ENCODE measurements at places on chromosomes 16 and 17.

- no peak for DNase-seq
Observed at GRCh38 chr16:54275956-54276355, 10.6 kb downstream of the IRX3 start.

GRCh38 chr17:21373036-21373435, 3.1 kb upstream of the KCNJ12 start:
- DNase-seq, result no peak

GRCh38 chr16:87336434-87337240, 19.4 kb upstream of the C16orf95 start:
- DNase-seq, result no peak

- no peak for DNase-seq
Observed at GRCh38 chr17:75485688-75486087, 29.3 kb downstream of the TMEM94 start.

- DNase-seq, result no peak
Observed at GRCh38 chr16:54178478-54178976, 108.1 kb downstream of the IRX3 start.

DNA sequence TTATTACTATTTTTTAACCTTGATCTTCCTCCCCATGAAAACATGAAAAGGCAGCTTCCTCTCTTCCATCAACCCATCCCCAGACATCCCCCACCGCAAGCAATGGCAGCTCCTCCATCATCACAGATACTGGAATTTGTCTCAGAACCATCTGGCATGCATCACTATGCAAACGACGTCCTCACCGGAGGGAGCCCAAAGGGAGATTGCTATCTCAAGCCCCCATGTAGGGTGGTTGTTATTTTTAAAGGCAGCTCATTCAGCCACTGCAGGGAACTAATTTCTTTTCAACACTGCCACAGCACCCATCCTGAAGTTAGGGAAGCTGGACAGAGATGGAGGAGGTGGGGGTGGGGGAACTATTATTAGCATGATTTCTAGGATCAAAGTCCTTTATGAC, 222.5 kb downstream of the FOXL1 start:
- no peak for DNase-seq

GRCh38 chr17:48717367-48718226, 4.7 kb downstream of the PRAC1 start:
- no peak for DNase-seq

GRCh38 chr16:74740795-74741304, 33.8 kb downstream of the FA2H start:
- DNase-seq, result no peak

GRCh38 chr17:2064520-2064971, 9.6 kb downstream of the HIC1 start:
- no peak for DNase-seq

- DNase-seq, result no peak
Observed at GRCh38 chr17:10290041-10290440, 82.8 kb downstream of the MYH13 start.

DNA sequence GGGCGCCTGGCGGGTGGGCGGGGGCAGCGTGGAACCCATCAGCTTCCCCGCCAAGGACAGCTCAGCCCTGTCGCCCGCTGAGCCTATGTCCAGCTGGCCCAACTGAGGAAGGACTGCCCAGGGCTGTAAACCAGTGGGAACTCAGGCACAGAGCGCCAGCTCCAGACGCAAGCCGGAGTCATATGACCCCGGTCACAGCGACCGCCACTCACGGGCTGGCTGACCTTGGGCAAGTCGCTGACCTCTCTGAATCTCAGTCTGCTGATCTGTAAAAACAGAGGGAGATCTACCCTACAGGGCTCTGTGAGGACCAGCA, 170.0 kb downstream of the C16orf78 start:
- DNase-seq, result no peak

DNA sequence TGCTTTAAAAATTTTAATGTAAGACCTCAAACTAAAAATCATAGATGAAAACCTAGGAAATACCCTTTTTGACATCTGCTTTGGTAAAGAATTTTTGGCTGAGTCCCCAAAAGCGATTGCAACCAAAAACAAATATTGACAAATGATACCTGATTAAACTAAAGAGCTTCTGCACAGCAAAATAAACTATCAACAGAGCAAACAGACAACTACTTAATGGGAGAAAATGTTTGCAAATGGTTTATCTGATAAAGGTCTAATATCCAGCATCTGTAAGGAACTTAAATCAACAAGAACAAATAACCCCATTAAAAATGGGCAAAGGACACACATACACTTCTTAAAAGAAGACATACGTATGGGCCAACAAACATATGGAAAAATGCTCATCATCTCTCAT, 242.5 kb downstream of the BCAS3 start:
- no peak for DNase-seq

DNA sequence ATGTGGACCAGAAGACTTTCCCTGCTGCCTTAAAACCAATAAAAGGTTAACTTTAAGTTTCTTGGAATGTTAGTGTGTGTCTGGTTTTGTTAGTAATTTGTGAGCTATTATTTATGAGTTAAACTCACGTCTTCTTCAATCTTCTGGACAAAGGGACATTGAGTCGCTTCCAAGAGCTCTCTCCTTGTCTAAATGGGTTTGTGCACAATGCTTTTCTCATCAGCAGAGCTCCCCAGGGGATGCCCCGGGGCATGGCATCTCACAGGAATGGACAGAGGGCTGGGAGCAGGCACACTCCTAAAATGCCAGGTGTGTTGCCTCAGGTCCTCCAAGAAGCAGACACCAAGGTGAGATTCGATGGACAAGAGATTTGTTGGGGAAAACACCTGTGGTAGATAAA, 90.5 kb downstream of the RGS9 start:
- DNase-seq, result no peak

DNA sequence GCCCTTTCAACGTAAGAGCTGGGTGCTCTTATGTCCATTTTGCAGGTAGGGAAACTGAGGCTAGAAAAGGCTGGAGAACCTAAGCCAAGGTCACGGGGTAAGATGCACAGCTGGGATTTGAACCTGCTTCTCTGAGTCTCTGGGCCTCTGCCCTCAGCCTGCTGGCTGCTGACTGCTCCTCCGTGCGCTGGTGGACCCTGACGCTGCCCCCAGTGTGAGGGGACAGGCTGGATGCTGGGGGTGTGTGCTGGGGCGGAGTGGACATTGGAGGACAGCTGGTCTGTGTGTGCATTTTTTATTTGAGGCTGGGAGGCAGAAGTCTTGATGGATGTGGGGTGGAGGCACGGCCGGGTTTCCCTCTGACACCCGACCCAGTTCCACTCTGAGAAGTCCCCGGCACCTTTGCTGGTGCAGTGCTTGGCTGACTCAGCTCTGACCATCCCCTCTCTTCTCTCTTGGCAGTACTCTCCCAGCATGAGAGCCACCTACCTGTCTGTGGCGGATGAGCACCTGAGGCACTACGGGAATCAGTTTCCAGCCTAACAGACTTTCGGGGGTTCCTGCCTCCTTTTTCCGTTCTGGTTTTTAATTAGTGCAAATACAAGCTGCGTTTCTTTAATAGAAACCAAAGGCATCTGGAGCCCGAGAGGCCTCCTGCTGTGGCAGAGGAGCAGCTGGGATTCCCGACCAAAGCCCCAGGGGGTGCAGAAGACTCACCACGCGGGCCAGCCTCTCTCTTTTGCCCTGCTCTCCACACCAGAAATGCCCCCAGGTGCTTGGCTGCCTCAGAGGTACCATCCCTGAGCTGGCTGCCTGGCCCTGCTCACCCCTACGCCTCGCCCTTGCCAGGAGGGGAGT, 14.1 kb upstream of the DNAI2 start:
- DNase-seq, result peak; percentile 66

GRCh38 chr16:57066625-57067024, 25.8 kb upstream of the CPNE2 start:
- DNase-seq, result no peak

DNA sequence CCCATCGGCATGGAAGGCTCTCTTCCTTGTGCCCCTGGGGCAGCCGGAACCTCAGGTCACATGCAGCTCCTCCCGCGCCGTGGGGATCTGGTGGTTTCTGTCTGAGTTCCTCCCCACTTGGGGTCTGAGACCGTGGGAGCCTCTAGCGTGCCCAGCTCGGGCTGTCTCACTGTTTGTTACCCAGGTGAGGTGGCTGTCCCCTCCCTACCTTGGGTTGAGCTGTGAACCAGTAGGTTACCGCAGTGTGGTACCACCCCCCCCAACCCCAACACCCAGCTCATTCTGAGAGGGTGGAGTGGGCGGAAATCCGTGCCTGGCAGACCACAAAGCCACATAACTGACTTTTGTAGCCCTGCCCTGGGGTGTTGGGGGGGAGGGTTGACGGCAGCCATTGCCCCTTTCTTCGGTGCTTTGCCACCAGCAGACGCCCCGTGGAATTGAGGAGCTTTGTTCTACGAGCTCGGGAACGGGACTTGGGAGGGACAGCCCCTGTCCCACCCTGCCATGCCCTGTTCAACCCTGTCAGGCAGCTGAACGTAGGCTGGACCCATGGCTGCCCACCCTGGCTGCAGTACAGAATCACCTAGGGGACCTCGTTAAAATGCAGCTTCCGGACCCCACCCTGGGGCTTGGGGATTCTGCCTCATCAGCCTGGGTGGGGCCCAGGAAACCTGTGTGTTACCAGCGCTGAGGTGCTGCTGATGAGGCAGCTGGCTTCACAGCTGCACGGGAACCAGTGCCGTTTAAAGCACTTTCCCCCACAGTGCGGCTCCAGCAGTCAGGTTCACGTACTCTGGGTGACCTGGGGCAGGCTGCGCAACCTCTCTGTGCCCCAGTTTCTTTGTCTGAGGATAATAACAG, 18.5 kb downstream of the RAP1GAP2 start:
- DNase-seq, result no peak

DNA sequence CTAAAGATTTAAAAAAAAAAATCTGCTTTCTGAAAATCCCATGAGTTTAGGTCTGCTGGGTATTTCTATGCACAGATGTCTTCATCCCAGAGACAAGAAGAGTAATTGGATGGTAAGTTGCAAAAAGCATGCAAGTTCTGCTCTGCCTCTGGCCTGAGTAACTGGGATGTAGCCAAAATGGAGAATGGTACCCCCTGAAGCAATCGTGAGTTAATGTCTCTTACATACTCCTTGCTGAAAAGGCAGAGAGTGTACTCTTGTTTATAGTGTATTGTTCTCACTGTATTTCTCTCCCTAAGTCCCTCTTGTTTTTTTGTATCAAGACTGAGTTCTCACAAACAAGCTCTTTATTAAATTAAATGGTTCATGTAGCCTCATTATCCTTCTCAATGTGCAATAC, 259.0 kb downstream of the IRX3 start:
- no peak for DNase-seq
